ENCODE measurements at places on chromosomes 13 and 19.
A peak's percentile ranks its signal among the peaks of the same experiment; 100 is the strongest.

DNA sequence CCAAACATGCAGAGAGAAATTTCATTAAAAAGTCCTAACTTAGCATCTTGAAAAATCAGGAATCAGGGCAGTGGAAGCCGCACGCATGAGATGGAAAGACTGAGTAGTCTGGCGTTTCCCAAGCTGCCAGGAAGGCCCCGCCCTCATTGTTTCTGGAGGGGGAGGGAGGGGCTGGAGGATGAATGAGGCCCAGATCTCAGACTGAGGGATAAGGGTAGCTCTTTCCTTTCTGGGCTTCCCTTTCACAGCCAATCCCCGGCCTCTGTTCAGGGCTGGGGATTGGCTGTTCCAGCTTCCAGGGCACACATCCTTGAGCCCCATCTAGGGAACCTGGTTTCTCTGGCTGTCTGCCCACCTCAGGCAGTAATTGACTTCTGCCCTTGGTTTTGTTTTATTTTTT lies 7.3 kb downstream of the C19orf53 start:
- DNase-seq, result peak; percentile 92

DNA sequence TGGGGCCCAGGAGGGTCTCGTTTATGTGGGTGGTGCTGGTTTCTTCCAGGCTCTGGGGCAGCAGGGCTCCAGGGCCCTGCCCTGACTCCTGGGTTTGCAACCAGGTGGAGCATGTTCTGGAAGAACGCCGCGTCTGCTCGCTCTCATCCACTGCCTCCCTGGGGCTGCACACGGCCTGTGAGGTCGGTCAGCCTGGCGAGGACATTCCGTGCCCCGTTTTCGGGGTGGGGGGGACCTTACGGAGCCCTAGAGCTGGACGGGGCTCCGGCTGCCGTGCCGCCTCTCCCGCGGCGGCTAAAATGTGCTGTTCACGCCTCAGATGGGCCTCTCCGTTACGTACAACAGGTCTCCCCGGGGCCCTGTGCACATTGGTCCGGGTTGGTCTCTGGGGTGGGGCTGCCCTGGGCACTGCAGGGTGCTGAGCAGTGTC lies 3.3 kb downstream of the GNA11 start:
- no peak for DNase-seq

- peak; percentile 81 for DNase-seq
Observed at GRCh38 chr13:113997845-113998751, 24.2 kb upstream of the C13orf46 start.

DNA sequence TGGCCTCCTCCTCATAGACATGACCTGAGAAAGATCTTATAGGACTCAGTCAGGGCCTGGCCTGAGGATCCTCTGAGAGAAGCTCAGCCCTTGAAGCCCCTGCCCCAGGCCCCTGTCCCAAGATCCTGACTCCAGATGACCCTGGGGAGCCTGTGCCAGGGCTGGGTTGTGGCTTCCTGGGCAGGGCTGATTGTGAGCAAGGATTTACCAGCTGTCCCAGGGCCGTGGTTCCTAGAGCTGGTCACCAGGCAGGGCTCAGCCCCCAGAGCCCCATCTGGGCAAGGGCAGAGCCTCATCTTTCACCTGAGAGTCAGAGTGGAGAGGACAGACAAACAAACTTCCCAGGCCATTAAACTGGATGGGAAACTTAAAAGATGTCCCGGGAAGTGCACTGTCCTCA lies 1.9 kb downstream of the CEACAM21 start:
- DNase-seq, result no peak

- no peak for DNase-seq
Observed at GRCh38 chr19:4014541-4015491, 7.3 kb downstream of the PIAS4 start.

DNA sequence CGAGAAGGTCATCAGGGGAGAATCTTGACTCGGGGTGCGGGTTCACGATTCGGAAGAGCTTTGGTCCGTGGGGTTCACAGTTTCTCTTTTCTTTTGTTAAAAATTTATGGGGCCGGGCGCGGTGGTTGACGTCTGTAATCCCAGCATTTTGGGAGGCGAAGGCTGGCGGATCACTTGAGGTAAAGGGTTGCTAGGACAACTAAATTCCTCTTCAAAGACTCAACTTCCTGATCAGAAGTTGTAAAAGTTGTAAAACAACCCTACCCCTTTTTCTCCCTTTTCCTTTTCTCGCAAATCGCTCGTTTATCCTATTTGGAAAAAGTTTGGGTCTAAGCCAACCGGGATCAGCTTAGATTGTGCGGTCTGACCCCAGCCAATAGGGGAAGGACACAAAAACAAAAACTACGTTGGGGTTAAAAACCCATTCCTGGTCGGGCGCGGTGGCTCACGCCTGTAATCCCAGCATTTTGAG lies 673 bp downstream of the ZNF486 start:
- no peak for DNase-seq

DNA sequence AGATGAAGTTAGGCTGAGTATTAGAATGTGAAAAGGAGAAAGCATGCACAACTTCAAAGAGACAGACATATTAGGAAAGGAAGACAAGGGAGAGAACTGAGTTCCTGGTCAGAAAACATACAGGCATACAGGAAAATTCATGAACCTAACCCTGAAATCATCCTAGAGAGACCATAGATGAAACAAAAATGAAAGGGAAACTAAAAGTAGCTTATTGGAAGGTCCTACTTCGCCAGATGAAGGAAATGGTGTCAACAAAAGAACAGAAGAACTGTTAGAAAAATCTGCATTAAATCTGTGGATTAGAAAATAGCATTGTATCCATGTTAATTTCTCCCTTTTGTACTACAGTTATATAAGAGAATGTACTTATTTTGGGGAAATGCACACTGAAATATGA lies 169.0 kb upstream of the UFM1 start:
- DNase-seq, result no peak

GRCh38 chr13:34421347-34421719 lies 520.7 kb upstream of the NBEA start:
- DNase-seq, result no peak

GRCh38 chr13:112575675-112576074 lies 12.3 kb downstream of the TUBGCP3 start:
- no peak for DNase-seq

DNA sequence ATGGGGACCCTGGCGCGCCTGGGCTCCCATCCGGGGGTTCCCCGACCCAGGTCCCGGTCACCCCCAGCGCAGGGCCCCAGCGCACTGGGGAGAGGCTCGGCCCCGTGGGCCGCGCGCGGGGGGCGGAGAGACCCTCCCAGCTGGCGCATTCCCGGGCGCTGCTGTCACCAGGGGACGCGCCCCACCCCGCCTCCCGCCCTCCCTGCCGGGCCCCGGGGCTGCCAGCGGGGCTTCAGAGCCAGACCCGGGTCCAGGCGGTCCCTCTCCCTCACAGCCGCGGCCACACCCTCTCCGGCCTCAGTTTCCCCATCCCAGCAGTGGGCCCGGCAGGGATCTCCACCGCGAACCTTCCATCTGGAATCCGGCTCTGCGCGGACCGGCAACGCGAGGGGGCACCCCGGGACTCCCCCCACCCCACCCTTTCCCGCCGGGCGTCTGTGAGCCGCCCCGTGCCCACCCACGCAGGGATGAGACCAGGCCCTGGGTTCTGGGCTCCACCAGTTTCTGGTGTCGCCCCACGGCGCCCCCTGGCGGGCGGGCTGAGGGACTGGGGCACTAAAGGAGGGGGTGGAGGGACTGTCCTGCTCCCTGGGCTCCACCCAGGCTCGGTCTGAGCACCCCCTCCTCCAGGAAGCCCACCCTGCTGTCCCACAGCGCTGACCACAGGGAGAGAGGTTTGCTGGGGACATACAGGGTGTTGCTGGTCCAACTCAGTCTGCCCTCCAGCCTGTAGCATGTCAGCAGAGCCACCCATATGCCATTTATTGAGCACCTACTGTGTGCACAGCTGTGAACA lies 878 bp upstream of the ADAMTSL5 start:
- no peak for DNase-seq

GRCh38 chr13:109274188-109274821 lies 512.1 kb downstream of the IRS2 start:
- no peak for DNase-seq

GRCh38 chr13:90750021-90750420 lies 597.5 kb upstream of the MIR17HG start:
- DNase-seq, result no peak

- peak; percentile 47 for DNase-seq
Observed at GRCh38 chr13:67023130-67023876, 206.8 kb downstream of the PCDH9 start.

DNA sequence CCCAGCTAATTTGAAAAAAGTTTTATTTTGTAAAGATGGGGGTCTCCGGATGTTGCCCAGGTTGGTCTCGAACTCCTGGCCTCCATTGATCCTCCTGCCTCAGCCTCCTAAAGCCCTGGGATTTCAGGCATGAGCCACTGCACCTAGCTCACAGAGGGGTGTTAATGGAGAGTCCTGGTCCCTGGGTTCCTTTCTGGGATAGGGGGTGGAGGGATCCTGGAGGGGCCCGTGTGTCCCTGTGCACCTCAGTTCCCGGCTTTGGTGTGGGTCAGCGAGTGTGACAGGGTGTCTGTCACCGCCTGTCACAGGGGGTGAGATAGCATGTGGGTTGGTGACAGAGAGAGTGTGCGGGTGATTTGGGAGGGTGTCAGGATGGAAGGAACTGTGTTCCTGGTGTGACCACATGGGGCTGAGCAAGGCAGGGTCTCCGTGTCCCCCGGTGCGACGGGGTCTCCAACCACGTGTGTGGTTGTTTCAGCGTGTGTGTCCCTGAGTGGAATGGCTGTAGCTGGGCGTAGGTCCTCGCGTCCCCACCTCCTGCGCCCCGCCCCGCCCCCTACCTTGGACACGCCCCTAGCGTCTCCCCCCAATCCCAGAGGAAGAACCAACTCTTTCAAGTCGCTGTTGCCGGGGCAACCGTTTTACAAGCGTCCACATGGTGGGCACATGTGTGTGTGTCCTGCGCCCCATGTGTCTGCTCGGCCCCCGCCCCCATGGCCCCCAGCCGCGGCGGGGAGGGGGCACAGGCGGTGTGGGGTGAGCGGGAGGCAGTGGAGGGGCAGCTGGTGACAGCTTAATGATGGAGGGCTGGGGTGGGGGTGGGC lies 2.9 kb upstream of the NRTN start:
- DNase-seq, result peak; percentile 72

- no peak for DNase-seq
Observed at GRCh38 chr19:7512400-7512851, 3.5 kb upstream of the ZNF358 start.

DNA sequence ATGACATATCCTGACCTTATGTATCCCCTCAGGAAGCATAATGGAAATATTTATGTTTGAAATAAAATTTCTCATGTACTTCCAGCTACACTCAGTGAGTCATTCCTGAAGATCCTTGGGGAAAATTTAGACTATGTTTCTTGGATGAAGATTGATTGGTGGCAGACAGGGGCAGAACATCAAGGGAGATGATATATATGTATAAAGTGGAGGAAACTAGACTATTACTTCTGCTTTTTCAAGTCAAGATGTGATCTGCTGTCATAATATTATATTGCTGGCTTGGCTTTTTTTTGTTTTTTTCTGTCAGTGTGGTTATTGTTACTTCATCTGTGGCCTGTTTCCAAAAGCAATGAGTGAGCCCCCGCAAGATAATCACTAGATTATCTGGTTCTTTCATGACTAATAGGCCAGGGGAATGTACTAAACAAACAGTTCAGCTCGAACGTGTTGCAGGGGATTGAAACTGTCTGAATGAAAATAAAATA lies 87.2 kb upstream of the TNFSF11 start:
- DNase-seq, result no peak

DNA sequence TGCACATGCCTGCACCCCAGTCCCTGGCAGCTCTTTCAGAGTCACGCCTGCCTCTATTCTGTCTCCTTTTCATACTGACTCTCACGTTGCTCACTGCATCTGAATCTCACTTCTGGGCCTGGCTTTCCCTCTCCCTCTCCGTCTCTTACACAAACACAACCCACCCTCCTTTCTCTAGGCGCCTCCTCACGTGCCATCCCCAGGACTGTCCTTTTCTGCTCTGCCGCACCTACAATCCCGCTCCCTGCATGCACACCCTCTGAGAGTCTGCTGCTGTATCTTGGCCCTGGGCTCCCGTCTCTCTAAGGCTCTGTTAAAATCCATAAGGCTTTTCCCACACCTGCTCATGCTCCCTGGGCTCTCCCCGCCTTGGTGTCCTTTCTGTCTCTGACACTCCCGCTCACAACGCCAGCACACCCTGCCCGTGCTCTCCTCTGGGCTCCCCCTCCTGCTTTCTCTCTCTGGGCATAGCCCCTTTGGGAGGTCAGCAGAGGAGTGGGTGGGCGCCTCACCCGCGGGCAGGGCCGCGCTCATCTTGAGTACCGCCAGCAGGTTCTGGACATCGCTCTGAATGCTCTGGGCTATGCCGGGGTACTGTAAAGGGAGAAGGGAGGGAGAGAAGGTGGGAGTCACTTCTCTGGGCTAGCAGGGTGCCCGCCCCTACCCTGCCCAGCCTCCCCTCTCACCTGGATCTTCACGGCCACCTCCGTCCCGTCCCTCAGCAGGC lies 12.7 kb upstream of the NUMBL start:
- no peak for DNase-seq

DNA sequence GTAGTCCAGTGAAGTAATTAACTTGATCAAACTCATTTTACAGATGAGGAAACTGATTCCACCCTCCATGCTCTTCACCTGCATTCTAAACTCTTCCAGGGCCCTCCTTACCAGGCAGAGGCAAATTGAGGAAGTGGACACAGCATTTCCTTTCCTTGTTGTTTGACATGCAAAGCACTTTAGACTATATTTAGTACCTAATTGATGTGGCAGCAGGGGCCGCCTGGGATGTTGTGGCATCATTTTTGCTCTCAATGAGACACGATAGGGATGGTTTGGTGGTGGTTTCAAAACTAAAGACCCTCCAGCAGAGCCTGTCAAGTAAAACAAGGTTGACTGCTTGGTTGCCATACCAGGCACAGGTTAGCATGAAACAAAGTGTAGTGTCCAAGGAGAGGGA lies 7.9 kb downstream of the SIPA1L3 start:
- no peak for DNase-seq

DNA sequence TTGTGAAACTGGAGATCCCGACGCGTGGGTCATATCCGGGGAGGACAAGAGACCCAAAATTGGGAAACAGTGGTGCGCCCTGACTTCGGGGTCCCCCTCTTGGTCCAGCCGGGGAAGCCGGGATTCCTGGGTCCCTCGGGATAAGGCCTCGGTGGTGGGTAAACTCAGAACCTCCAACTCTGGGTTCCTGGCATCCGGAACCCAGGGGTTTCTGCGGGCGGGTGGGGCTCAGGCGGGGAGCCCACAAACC lies 688 bp downstream of the ZFP36 start:
- no peak for DNase-seq

- DNase-seq, result peak; percentile 82
Observed at GRCh38 chr13:80048802-80049201, 292.1 kb downstream of the SPRY2 start.

GRCh38 chr19:2627855-2628254 lies 74.6 kb downstream of the GNG7 start:
- no peak for DNase-seq

GRCh38 chr19:45172611-45173208 lies 5.3 kb downstream of the TRAPPC6A start:
- DNase-seq, result no peak
